ENCODE measurements at places on chromosomes 5 and 9. TPM values are rescaled to one million over a fixed set of nuclear protein-coding genes. Genes with fewer than 3 reads are reported as not detected.

Gene NDFIP1
- total RNA-seq = 34.8 TPM

- no peak overlapping the region for H3K27ac ChIP-seq
- H3K27me3 ChIP-seq = peaks cover 2% of the 10 kb centered on the region
- H3K4me3 ChIP-seq = no peak overlapping the region
- no peaks in the 10 kb centered on the region for H3K36me3 ChIP-seq
- peaks cover 16% of the 10 kb centered on the region for H3K4me1 ChIP-seq
These were observed 122.7 kb upstream of the LMX1B start for GRCh38 chr9:126490871-126491567.

- no peaks in the 10 kb centered on the region for H3K4me1 ChIP-seq
- DNase-seq = no peak
- H3K4me3 ChIP-seq = no peak overlapping the region
- no peak overlapping the region for H3K27ac ChIP-seq
- peaks cover 4% of the 10 kb centered on the region for H3K27me3 ChIP-seq
- peaks cover 3% of the 10 kb centered on the region for H3K36me3 ChIP-seq
These were observed 33.1 kb upstream of the SPIN1 start for GRCh38 chr9:88355166-88355565.

Gene PTGES
- total RNA-seq = 0.15 TPM

DNA sequence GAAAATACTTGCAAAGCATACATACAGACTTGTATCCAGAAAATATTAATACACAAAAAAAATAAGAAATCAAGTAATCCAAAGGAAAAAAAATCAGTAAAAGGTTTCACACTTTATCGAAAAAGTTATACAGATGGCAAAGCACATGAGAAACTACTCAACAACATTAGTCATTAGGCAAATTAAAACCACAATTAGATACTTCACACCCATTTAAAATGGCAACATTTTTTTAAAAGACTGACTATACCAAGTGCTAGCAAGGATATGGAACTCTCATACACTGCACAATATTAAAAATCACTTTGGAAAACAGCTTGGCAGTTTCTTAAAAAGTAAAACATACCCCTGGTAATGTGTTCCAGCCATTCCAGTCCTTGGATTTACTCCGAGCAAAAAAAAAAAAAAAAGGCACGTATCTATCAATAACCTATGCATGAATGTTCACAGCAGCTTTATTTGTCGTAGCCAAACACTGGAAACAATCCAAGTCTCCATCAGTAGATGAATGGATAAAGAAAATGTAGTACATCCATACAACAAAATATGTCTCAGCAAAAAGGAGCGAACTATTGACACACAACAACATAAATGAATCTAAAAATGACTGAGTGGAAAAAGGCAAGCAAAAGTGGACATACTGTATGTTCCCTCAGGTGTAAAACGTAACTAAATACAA, 66.0 kb downstream of the GNAQ start:
- no peak overlapping the region for H3K27ac ChIP-seq
- peaks cover 37% of the 10 kb centered on the region for H3K4me1 ChIP-seq
- H3K4me3 ChIP-seq = no peak overlapping the region
- H3K36me3 ChIP-seq = no peaks in the 10 kb centered on the region
- no peaks in the 10 kb centered on the region for H3K27me3 ChIP-seq
- DNase-seq = no peak

DNA sequence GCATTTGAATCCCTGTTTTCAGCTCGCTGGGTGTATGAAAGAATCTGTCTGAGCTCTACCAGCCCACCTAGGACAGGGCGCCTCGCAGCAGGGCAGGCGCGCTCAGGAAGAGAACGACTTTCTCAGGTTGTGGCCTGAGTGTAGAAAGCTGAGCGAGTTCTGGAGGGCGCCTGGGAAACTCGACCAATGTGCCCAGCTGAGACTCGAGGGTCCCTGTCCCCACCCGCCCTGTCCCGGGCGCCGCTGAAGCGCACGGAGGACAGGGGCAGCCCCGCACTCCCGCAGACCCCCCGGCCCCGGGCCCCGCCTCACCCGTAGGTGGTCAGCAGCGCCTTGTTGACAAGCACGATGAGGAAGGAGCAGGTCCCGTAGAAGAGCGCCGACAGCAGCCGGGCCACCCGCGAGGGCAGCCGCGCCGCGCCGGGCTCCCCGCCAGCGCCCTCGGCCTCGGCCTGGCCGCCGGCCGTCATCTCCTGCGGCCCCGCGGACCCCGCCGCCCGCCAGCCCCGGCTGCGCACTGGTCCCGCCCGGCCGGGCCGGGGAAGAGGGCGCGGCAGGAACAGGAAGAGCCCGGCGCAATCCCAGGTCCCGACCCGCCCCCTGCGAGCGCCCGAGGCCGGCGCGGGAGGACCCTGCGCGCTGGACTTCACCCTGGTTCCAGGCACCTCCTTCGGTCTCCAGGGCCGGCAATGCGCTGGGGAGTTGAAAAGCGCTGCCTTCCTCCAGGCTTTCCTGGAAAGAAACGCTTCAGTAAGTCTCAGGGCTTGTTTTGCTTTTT, at the start of gene SLC35D2:
Gene SLC35D2, minus strand, starts transcription at position 547 of the 778 bp plus-strand sequence. Its CDS starts 77 bp downstream, at position 470.
- H3K27ac ChIP-seq = no peak within 1 kb of the TSS
- peak; percentile 64 for DNase-seq
- H3K27me3 ChIP-seq = no peaks in the 10 kb centered on the region
- H3K36me3 ChIP-seq = no peaks in the 10 kb centered on the region
- peaks cover 10% of the 10 kb centered on the region for H3K4me1 ChIP-seq

- H3K4me3 ChIP-seq = no peak overlapping the region
- peak overlapping the region; percentile 49 for H3K27ac ChIP-seq
- peaks cover 6% of the 10 kb centered on the region for H3K27me3 ChIP-seq
- H3K36me3 ChIP-seq = peaks cover 14% of the 10 kb centered on the region
- H3K4me1 ChIP-seq = peaks cover 44% of the 10 kb centered on the region
These were observed 160.6 kb upstream of the GNA14 start for GRCh38 chr9:77808751-77809081.

GRCh38 chr5:155154973-155155372, 141.4 kb downstream of the KIF4B start:
- H3K4me1 ChIP-seq = peaks cover 2% of the 10 kb centered on the region
- H3K27ac ChIP-seq = no peak overlapping the region
- no peaks in the 10 kb centered on the region for H3K36me3 ChIP-seq
- H3K27me3 ChIP-seq = no peaks in the 10 kb centered on the region
- DNase-seq = no peak

GRCh38 chr9:27349698-27350080, 52.7 kb upstream of the EQTN start:
- no peaks in the 10 kb centered on the region for H3K36me3 ChIP-seq
- no peak overlapping the region for H3K27ac ChIP-seq
- H3K4me1 ChIP-seq = peaks cover 4% of the 10 kb centered on the region
- DNase-seq = no peak
- no peak overlapping the region for H3K4me3 ChIP-seq
- no peaks in the 10 kb centered on the region for H3K27me3 ChIP-seq

DNA sequence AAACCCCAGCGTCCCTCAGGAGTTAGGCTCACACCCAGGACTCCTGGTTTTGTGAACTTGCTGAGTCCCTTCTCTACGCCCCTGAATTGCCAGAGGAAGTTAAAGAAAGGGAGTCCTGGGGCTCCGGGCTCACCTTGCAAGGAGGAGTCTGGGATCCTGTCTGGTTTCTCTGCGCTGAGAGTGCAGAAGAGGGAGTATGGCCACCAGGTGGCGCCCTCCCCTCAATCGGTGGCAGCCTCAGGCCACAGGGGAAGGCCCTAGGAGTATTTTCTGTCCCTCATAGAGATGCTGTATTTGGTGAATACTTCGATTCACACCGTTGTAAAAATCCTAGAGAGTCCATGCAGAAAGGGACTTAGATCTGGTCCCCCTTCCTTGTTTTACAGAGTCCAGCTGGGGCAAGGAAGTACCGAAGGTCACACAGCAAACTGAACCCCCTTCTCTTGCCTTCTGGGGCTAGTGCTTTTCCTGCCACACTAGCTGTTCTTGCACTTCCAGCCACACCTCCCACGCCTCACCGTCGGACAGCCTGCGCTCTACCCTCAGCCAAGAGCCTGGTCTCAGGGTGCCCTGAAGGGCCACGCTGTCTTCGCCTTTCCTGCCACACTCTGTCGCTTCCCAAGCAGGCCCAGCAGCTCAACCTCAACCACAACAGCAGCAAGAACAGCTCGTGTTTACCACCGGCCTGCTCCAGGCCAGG, 10.2 kb downstream of the HAND1 start:
- no peak overlapping the region for H3K4me3 ChIP-seq
- H3K27ac ChIP-seq = no peak overlapping the region
- H3K4me1 ChIP-seq = peaks cover 3% of the 10 kb centered on the region

DNA sequence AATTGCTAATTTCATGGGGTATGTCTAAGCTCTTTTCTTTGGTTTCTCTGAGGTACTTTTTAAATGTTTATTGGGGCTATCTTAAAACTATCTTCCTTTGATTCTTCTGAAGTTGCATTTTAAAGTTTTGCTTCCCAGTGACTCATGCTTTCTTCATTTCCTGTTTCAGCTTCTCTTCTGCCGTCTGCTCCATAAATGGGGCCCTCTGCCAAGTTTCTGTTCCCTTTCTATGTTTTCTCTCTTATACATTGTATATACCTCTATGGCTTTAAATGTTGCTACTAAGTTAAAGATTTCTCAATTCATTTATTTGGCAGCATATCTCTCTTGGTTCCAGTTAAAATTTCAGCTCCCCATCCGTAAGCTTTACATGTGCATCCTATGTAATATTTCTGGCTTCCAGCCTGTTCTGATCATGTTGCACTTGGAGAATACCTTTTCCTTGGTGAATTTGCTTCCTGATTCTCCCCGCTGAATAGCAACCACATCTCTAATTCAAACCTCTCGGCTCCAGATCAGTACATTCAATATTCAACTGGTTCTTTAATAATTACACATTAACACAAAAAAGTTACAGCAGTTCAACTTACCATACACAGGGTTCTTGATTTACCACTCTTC, 125.3 kb downstream of the ST8SIA4 start:
- H3K27ac ChIP-seq = peak overlapping the region; percentile 25
- peaks cover 21% of the 10 kb centered on the region for H3K4me1 ChIP-seq
- H3K27me3 ChIP-seq = peaks cover 2% of the 10 kb centered on the region
- DNase-seq = no peak
- no peaks in the 10 kb centered on the region for H3K36me3 ChIP-seq

DNA sequence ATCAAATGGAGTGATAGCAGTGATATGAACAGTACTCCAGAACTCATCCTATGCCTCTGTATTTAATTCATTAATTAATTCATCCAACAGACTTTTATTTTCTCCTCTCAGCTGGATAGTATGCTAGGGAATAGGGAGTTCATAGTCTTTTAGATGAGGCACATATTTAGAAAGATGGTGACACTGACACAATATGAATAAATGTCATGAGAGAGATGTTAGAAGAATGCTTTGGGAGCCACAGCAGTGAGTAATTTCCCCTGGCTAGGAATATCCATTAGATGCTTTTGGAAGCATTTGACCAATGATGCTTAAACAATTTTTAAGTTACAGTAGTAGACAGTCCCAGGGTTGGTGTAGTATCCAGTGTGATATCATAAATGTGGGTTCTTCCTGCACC, 428.7 kb upstream of the SGCD start:
- H3K27ac ChIP-seq = no peak overlapping the region
- H3K4me1 ChIP-seq = no peaks in the 10 kb centered on the region

- no peak for DNase-seq
- no peaks in the 10 kb centered on the region for H3K4me1 ChIP-seq
- no peak overlapping the region for H3K27ac ChIP-seq
These were observed 726.9 kb downstream of the DNAH5 start for GRCh38 chr5:13217636-13218035.

- H3K27ac ChIP-seq = no peak overlapping the region
- DNase-seq = no peak
- no peaks in the 10 kb centered on the region for H3K36me3 ChIP-seq
- H3K4me1 ChIP-seq = peaks cover 20% of the 10 kb centered on the region
These were observed 111.9 kb upstream of the TARS1 start for GRCh38 chr5:33328818-33329217.

Gene NMUR2
- total RNA-seq = not detected

DNA sequence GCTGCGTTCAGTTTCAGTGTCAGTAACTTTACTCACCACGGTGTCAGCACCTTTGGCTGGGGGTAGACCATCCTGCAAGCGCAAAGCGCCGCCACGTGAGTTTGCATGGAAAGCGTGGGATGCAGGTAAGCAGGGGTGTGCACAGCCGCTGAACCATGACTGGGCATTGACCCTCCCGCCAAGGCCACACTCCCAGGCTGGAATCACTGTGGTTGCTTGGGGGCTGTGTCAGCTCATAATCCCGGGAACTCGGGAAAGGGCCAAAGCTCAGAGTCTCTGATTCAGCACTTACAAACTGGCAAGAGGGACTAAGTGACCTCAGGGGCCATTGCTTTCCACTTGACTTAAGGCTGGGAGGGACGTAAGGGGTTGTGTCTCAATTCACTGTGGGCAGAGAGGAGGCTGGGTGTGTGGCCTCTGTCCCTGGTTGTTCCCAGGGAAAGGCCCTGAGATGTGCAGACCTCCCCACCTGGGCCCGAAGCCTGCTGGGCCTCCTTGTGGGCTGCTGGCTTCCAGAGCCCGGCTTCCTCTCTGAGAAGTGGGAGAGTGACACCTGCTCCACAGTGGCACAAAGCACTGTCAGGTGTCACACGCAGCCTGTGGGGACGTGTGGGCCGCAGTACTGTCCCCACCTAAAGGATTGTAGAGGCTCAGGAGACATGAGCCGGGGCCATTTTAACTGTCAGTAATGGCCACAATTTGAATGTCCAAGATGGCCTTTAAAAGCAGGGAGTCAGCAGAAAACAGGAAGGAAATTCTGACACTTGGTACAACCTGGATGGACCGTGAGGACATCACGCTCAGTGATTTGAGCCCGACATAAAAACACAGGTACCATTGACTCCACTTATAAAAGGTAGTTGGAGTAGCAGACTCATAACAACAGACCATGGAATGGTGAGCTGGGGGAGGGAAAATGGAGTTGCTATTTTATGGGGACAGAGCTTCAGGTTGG, 16.7 kb downstream of the ABO start:
- peaks cover 14% of the 10 kb centered on the region for H3K36me3 ChIP-seq
- no peak overlapping the region for H3K27ac ChIP-seq
- no peak for DNase-seq
- H3K4me3 ChIP-seq = no peak overlapping the region
- peaks cover 3% of the 10 kb centered on the region for H3K27me3 ChIP-seq

Gene MARCOL
- not detected for total RNA-seq

GRCh38 chr5:33482335-33482734, 41.6 kb downstream of the TARS1 start:
- DNase-seq = no peak
- H3K27me3 ChIP-seq = no peaks in the 10 kb centered on the region
- no peak overlapping the region for H3K4me3 ChIP-seq

DNA sequence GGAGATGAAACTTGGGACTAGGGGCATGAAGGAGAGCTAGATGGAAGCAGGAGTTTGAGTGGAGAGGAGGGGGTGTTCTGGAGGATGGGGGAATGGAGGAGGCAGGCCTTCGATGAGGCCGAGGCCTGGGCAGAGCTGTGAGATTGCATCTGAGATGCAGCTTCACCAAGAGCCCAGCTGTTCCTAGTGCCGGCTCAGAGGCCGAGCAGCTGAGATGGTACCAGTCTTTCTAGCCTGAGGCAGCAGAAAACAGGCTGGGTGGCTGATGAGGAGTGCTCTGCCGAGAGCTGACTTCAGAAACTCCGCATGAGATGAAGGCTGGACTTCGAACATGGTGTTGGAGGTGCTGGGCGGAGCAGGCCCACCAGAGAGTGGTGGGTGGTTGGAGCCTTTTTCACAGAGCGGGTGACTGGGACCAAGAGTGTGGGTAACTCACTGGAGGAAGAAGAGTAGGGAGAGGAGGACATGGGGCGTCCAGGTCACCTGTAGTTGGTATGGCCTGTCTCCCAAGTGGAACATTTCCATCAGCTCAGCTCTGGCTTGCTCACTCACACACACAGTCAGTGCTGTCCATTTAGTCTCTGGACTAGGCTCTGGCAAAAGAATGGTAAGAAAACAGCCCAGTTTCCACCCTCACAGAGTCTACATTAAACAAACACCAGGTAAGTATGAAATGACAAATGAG, 54.7 kb downstream of the TMOD1 start:
- peaks cover 10% of the 10 kb centered on the region for H3K4me1 ChIP-seq
- no peaks in the 10 kb centered on the region for H3K36me3 ChIP-seq
- DNase-seq = no peak
- no peak overlapping the region for H3K4me3 ChIP-seq
- H3K27ac ChIP-seq = no peak overlapping the region

Measured in endothelial cell (in vitro differentiated cells).